ENCODE measurements at places on chromosomes 5 and 9.

DNA sequence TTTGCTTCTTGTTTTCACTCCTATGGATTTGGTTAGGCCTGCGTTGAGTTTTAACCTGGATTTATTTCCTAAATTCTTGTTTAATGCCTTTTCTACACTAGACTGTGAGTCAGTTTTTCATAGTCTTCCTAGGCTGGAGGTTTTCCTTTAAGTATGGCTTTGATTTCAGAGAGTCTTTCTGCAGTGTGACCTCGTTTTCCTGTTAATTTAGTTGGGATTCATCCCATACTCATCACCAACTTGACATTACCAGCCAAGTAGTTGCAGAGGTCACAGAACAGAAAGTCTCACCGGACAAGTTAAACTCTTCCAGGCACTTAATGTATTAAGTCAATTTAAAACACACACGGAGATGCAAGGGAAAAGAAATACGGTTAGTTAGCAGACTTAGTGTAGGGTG is 29.7 kb upstream of the AUH start:
- no peak for DNase-seq

GRCh38 chr5:87912419-87912818 is 356.2 kb downstream of the TMEM161B start:
- DNase-seq: no peak

- DNase-seq: no peak
These were observed 40.9 kb downstream of the PSIP1 start for GRCh38 chr9:15469862-15470261.

DNA sequence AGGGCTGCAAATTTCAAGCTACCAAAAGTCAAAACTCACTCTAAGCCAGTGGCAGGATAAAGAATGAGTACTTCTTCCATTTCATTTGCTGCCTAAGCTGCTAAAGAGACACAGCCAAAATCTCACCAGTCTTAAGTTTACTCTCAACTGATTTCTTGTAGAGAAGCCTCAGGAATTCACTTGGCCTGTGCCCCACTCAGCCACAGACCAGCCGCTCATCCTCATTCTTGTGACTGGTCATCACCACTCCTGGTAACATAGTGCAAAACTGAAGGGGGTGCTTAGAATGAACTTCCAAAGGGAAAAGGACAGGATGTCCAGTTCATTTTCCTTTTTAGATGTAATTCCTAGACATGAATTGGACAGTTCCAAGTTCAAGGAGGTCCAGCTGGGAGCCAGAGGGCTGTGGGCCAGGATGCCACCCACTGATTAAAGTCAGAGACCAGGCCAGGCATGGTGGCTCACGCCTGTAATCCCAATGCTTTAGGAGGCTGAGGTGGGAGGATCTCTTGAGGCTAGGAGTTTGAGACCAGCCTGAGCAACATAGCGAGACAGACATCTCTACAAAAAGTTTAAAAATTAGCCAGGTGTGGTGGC is 72.7 kb upstream of the RANBP3L start:
- no peak for DNase-seq

DNA sequence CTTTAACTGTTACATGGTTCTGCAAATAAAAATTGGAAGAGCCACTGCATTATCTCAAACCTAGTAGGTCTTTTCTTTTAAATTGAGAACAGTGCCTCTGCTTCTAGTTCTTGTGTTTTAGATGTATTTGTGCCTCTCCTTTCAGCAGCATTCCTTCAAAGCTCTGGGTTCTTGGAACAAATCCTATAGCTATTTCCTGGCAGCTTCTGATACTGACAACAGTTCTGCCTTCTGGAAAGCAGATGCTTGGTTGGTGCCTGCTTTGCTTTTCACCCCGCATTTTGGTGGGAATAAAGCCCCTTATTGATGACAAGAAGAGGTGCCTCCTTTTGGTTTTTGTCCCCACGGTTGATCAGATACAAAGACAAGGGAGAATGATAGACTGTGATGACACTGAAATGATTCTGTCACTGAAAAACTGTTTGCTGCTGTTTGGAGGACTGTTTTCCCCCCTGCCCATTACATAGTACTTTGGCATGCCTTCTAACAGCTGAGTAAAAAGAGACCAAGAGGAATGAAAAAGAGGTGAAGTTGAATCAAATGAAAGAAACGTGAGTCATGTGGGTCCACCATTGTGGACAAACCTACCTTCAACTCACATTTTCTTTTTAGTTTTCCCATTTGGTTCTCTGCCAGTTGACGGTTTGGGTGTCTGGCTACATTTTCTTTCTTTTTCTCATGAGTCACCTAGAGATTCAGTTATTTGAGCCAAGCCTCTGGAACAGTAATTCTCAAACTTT is 5.6 kb downstream of the PTCD2 start:
- DNase-seq: no peak

GRCh38 chr5:34543687-34544086 is 112.4 kb upstream of the RAI14 start:
- no peak for DNase-seq

DNA sequence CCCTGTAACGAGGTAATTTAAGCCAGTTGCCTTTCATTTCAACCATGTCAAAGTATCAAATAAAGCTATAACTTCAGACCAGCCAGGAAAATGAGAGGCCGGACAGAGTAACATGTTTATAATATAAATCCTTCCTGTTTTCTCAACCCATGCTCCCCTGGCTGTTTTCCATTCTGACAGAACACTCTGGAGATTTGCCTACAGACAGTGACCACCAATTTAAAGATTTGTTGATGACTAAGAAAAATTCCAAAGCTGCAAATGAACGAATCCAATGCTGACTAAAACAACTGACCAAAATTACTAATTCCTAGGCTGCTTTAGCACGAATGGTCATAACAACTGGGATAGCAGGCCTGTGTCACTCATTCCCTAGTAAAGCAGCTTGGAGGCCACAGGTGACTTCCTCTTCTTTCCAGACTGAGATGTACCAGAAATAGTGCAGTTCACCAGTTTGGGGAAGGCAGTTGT is 141.4 kb downstream of the AOPEP start:
- DNase-seq: no peak

DNA sequence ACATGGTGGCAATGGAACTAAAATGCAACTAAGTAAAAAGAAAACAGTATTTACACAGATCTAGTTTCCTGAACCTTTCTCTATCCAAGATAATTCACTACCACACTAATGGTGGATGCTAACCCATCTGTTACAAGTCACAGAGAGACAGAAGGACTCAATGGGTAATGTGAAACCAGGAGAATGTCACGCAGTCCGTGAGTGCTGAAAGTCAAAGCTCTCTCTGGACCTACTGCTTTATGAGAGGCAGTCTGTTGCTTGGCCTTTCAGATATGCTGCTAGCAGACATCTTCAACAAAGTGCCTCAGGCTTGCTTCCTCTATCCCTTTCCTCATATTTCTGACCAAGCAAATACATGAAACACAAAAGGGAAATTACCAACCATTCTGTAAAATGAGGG is 69.0 kb upstream of the GLRX start:
- no peak for DNase-seq

- no peak for DNase-seq
These were observed 10.8 kb downstream of the TNFSF8 start for GRCh38 chr9:114919611-114920010.

GRCh38 chr9:70488098-70488792 is 73.8 kb upstream of the KLF9 start:
- DNase-seq: no peak

DNA sequence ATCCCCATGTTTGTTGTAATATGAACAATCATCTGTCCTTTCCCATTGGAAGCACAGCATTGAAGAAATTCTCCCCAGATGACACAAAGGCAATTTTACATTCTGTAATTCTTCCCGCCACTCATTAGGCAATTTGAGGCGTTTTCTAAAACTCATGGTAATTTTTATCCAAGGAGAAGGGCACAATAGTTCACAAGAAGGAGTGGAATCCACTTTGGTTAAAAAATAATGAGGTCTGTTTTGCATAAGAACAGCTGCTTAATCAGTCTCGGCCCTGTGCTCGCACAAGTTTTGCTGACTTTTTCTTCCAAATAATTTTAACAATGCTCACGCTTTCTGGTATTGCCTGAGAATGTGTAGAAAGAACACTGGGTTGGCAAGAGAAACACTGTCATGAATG is 94.0 kb downstream of the CAVIN4 start:
- no peak for DNase-seq

DNA sequence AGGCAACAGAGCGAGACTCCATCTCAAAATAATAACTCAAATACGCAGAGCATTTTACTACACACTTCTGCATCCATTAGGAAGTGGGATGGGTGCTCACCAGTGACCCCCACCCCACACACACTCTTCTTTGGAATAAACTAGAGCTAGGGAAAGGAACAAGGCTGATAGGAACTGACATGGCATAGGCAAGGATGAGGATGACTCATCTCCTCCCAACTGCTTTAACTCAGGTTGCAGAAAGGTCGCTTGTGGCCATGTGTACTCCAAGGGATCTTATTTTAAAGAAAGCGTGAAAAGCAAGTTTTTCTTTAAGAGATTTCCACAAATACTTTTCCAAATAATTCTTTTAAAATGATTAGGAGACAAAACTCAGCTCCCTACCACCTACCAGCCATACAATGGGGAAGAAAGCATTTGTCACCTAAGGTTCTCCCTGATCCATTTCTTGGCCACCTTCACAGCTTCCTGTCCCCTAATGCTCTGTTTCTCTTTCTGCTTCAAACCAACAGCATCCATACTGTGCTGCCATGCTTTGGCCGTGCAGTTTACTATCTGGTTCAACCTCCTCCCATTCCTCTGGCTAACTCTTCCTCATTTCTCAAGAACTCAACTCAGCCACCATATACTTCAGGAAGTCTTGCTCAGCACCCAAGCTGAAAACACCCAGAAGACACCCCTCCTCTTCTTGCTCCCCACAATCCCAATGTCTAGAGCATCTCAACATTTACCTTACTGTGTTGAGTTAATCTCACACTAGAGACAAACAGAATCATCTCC is 211.9 kb downstream of the ACTL7B start:
- DNase-seq: no peak

- no peak for DNase-seq
These were observed 237.3 kb upstream of the TUT7 start for GRCh38 chr9:86591472-86591871.

DNA sequence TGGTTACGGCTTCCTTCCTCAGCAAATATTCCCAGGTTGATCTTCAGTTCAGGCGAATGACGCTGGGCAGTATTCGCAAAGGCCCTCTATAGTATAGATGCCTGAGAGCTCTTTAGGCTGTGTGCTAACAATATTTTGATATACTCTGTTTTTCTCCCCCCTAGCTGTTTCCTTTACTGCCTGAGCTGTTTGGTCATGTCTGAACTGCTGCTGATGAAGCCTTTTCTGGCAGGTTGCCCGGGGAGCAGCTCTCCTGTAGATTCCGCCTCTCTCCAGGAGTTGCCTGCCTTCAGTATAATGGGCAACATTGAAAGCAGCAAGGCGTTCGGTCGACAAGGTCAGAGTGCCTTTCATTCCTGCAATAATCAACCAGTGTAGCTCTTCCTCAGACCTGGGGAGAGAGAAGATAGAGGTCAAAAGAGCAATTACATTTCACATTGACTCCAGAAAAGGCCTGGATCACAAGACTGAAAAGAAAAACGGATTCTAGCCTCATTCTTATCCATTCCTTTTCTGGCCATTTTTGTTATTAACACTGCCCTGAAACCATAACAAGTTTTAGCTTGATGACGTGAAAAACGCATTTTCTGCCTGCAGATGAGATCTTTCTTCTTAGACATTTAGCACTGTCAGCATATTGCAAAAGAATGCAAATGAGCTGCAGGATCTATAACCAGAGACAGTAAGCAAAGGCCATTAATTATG is 60.1 kb upstream of the ZNF608 start:
- DNase-seq: peak; percentile 61

Measured in right kidney (tissue), 9 donors.